CD4-positive, alpha-beta memory T cell (primary cell): ENCODE measurements at places on chromosomes 5 and 9.

DNA sequence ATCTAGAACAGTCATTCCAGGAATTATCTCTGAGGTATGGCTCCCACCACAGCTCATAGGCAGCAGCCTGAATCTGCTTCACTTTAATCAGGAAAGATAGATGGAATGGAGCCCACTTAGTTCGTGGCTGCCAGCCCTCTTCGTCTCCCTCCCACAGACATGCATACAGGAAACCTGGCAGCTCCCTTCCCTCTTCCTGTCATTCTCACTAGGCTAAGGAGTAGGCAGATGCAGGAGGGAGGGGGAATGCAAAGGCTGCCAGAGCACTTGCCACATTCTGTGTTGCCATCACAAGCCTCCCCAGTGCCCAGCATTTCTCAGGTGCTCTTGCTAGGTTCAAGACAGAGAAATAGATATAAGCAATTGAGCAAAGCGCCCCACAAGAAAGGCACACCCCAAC is 378.9 kb downstream of the ELAVL2 start:
- no peak for DNase-seq

DNA sequence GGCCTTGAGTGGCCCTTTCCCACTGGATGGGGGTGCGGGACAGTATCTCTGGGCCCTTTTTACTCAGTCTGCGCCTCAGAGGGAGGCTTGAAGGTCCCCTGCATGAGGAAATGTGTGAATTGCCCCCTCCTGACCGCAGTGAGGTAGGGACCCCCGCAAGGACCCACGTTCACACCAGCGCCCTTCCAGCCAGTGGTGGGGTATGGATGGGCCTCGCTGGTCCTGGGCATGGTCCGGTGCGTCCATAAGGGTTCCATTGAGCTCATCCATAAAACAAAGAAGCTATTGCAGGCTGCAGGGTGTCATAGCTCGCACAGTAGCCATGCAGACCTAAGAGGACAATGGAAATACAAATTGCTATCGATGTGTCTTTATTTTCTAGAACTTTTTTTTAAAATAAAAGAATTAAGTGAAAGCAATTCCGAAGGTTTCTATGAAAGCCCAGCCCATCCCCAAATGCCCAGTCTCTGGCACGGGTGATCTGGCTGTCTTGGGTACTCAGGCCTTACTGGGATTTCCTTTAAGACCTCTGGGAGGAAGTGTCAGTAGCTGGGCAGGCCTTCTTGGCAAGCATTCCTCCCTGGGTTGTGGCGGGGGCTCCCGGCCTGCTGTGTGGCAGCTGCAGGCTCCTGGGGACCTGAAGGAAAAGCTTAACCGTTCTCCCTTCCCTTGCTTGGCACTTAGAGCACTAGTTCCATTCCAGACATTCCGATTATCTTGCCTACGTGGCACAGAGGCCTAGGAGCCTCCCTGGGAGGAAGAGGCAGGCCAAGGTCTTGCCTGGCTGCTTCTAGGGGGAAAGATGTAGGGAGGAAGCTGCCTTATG is 1.5 kb upstream of the SEMA5A start:
- DNase-seq, result no peak

- DNase-seq, result peak; percentile 35
Measured at GRCh38 chr9:135602789-135603481, 36.4 kb downstream of the GLT6D1 start.

GRCh38 chr9:89496645-89497256 is 1.2 kb downstream of the SEMA4D start:
- peak; percentile 68 for DNase-seq

GRCh38 chr9:91188719-91189590 is 172.8 kb downstream of the AUH start:
- DNase-seq, result no peak

GRCh38 chr9:35687306-35687705 is 2.4 kb downstream of the TPM2 start:
- DNase-seq, result no peak

GRCh38 chr5:177546258-177546741 is 8.1 kb downstream of the FAM193B start:
- DNase-seq, result no peak
